ENCODE measurements at places on chromosomes 4 and X.

DNA sequence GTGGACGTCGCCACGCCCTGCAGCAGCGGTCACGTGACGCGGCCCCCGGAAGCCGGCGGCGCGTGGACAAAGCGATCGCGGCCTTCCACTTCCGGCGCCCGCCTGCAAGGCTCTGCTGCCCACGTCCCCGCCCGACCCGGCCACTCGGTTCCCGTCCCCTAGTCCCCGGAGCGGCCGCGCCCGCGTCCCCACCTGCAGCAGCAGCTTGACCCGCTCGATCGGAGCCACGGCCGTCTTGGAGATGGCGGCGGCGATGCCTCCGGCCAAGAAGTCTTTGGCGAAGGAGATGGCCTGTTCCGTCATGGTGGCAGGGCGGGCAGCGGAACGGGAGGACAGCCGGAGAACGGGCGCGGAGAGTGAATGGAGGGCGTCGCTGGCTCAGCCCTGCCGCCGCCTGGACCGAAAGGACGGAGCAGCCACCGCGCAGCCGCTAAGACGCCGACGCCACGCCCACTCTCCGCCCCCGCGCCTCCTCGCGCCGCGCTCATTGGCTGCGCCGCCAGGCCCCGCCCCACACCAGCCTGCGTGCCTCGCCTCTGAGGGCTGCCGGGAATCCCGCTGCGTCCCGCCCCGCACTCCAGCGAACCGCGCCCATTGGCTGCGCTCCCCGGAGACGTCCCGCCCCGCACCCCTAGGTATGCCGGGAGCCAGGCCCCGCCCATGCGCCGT is at the start of gene SLC25A6:
TSS of gene SLC25A6 (minus strand) at position 407 of the 669 bp plus-strand sequence. CDS start at position 303, 104 bp downstream.
- peak; percentile 98 for DNase-seq

GRCh38 chr4:85591406-85592098 is 116.6 kb downstream of the ARHGAP24 start:
- peak; percentile 7 for DNase-seq

DNA sequence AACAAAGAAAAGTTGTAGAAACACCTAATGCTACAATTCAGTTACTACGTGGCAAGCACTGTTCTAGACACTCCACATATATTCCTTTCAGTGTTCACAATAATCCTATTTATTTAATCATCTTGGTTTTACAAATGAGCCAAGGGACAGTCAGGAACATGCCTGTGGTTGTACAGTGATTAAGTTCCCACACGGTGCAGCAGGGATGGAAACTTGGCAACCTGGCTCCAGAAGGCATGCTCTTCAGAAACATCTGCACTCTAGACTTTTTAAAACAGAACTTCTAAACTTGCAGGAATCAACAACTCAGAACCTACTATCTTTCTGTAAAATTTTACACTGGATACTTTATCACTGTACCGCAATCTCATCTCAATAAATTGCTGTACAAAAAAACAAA is 32.1 kb downstream of the TAPT1 start:
- peak; percentile 35 for DNase-seq

GRCh38 chrX:49310371-49310770 is 6.9 kb downstream of the GAGE10 start:
- no peak for DNase-seq

GRCh38 chrX:148024425-148025148 is 43.5 kb downstream of the FMR1NB start:
- no peak for DNase-seq

DNA sequence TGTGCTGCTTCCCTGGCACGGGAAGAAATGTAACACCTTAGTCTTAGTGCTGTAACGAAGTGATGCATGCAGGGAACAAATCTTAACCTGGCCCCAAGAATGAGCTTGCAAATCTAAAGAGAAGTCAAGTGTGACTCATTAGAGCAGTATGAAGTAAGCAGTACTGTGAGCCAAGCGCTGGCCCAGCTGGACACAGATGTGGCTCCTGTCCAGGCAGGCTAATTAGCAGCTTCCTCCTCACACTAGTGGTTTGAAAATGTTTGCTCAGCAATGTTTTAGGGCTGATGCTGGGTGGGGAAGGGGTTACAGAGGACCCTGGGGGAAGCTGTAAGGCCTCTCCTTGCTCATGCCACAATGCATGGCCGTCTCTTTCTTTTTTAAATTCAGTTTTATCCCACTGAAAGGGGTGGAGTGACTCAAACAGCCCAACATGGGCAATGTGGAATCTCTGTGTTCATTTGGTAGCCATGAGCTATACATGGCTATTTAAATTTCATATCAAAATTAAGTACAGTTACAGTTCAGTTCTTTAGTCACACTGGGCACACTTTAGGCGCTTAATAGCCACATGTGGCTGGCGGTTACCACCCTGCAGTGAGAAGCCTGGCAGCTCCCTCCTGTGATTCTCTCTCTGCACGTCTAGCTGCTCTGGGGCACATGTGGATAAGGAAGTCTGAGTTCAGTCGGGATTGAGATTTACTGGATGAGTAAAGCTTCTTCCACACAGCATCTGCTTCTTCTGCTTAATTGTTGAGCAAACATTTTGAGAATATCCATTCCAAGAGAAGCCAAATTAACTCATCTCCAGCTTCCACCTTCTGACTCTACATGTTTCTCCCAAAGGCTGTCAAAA is 48.8 kb downstream of the MAP7D2 start:
- peak; percentile 80 for DNase-seq

- DNase-seq = peak; percentile 27
Observed at GRCh38 chr4:41693629-41694028, 54.9 kb downstream of the PHOX2B start.

DNA sequence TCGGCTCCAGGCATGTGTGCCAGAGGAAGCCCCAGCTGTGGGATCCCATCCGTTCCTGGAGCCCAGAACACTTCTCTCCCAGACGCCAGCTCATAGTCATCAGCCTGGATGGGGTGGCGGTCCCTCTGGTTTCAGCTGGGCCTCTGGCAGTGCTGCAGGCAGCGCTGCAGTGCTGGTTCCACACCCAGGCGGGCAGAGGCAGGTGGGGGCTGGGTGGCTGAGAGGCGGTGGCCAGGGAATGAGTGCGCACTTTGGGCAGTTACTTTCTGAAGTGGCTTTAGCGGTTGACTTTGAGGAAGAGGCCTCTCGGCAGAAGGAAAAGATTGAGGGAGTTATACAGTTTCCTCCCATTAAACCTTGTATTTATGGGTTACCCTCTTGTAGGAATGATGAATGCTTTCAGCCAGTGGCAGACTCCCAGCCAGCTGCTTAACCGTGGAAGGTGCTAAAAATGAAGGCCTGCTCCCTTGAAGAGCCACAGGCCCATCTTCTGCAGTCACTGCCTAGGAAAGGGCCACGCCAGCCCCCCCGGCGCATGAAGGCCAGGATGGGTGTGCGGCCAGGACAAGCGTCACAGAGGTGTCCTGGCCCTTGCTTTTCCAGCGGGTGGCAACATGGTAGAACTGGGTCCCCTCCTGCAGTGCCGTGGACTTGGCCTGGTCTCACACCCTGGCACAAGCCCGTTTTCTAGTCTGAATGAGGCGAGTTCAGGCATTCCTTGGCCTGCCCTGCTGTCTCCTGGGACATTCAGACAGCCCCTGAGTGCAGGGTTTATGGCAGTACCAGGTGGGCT is 9.9 kb downstream of the TADA2B start:
- DNase-seq = no peak

DNA sequence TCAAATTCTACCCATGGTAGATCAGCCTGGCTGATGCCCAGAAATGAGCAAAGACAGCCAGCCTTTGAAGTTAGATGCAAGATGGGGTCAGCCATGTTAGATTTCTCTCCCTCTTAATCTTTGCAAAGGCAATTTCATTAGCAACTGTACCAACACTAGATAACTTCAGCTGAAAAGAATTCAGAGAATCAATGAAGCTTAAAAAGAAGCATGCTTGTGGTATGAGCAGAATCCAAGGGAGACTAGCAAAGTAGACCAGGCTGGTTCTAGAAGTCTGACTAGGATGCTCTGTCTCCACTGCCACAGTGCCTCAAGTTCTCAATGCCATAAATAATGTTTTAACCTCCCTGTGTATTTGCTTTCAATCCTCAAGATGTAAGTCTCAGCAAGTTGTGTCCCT is 247.3 kb downstream of the SLC7A11 start:
- peak; percentile 89 for DNase-seq

GRCh38 chr4:849478-850175 is 23.7 kb upstream of the CPLX1 start:
- no peak for DNase-seq

Data from fibroblast of skin of scalp (primary cell).